ENCODE measurements at places on chromosomes 12 and 14. TPM values are rescaled to one million over a fixed set of nuclear protein-coding genes. Genes with fewer than 3 reads are reported as not detected.

DNA sequence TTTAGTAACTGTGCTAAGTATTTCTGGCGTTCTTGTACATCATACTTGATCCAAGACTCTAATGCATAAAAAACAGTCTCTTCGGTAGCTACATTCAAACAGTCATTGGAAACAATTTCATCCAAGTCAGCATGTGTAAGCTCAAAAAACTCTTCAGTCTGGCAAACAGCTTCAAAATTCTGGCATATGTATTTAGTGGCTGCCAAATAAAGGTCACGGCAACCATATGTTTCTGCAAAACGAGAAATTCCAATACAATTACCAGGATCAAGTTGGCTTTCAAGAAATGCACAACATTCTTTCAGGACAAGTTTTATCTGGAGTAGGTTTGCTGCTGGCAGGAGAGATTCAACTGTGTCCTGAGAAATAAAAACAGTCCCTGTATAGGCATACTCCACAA lies 16.5 kb downstream of the KLHL28 start:
- DNase-seq, result no peak

- DNase-seq, result no peak
Measured at GRCh38 chr12:26744697-26745440, 88.1 kb downstream of the ITPR2 start.

DNA sequence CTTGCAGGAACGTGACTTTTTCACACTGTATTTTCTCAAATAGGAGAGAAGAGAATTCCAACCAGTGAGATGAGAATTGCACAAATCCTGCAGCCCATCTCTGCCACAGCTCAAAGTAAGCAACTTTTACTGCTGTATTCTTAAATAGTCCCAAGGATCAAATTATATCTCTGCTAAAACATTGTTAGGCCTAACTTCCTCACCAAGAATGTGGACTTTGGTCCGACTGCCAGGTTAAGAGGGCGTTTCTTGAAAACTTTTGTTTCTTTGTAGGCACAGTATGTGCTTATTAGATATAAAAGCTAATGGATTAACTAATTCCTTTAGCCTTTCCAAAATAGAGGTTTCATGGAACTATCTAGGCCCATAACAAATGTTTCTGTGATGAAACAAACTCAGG lies 61.4 kb upstream of the IFNG-AS1 start:
- DNase-seq, result no peak

DNA sequence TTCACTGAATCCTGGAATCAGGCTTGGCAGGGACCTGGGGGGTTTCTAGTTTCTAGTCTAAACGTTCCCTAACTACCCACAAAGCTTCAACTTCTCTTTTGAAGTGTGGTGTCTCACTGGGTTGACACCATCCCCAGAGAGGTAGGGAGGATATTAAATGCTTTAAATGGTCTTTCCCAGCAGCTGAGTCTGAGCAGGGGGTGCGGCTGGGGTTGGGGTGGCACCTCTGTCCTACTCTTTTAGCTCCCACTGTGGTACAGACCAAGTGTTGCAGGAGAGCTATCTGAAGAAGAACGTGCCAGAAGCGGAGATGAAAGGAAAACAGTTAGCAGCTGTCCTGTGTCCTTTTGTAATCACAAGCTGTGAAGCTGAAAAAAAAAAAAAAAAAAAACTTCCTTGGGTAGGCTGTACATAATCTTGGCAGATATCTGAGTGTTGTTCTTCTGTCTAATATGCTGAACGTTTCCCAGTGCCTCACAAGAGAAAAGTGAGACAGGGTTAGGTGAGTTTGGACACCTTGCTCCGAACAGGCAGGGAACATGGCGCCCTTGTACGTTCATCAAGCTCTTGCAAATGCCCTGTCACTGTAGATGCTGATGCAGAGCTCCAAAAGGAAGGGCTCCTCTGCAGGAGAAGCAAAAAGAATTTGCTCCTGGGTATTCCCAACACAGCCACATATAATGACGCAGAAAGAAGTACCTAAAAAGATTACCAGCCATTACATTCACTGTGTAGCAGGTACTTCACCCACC lies 447.2 kb downstream of the APAF1 start:
- DNase-seq, result no peak

The SLC6A13 gene
- polyA plus RNA-seq, result 48.9 TPM

The SLC5A8 gene
- polyA plus RNA-seq, result 33.1 TPM

DNA sequence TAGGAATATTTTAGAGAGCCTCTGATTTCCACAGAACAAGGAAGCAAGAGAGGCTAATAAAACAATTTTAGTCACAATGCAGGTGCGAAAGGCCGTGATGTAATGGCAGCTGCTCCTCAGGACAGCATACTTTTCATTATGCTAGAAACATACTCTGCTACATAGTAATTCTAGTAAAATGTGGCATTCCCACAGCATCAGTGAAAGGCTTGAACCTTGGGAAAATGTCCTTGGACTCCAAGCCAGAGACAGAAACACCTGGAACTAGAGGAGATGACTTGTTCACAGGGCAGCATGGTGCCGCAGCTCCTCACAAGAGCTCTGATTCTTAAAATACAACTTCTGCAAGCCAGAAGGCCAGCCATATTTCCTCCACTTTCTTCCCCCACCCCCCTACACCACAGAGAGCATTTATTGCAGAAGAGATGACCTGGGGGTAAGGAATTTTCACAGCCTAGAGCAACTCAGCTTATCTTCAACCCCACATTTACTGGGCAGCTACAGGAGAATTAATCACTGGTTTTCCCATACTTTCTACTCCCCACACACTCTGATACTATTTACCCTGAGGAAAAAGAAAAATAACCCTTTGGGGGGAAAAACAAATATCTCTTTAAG lies 15.8 kb downstream of the ABCC9 start:
- DNase-seq, result no peak

The ABCC9 gene
- polyA plus RNA-seq, result 30.3 TPM

The METTL1 gene
- polyA plus RNA-seq, result 35.6 TPM

The ZNF219 gene
- 22.8 TPM for polyA plus RNA-seq
